ENCODE measurements at places on chromosomes 5 and 9.

DNA sequence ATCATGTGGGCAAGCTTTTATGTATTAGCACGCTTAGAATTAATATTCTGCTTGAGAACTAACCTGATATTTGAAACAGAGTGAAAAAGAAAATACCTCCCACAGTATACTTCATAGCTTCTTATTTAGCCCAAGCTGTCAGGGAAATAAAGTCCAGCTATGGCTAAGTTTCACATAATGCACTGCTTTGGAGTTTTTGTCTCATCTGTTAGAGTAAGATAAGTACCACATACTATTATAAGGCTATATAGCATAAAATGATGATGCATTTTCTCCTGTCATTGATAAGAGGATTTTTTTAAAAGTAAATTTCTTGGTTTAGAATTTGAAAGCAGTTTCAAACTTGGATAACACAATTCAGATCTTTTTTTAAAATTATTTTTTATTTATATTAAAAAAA is 2.4 kb upstream of the ANKDD1B start:
- DNase-seq, result no peak

DNA sequence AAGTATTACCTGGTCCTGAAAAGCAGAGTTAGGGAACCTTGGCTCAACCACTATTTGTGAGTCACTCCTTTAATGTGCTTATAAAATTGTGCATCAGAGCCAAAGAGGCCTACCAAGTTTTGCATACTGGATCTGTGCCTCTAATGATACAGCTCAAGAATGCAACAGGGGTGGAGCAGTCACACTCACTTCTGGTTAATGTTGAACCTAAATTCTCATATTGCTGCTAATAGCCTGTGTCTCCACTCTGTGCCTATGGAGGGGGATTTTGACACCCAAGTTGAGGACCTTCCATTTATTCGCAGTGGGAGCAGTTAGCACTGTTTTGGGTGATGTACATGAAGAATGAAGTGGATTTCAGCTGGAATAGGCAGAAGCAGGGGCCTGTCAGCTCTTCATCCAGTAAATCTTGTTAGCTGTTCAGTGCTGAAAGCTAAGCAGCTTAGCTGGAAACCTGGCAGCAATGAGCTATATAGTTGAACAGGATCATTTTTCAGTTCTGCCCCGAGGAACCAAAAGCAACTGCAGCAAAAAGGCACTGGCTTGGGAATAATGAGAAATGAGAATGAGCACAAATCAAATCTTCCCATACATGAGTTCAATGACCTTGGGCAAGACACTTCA is 9.7 kb downstream of the SH3TC2 start:
- DNase-seq, result no peak

DNA sequence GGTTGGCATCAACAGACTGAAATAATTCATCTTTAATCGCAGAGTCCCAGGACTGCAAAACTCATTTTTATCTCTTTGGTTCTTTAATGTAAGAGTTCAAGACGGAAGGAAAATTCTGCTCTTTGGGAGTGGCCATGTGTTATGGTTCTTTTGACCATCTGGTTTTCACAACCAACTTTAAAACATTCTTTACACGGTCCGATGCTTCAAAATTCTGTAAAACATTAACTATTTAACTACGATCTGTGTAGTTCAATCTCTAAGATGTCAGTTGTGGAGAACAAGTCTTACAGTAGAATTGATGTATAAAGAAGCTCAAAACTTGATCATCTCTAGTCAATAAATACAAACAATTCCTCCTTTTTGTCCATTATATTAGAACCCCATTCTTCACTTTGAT is 83.0 kb downstream of the CMYA5 start:
- DNase-seq, result no peak

- DNase-seq, result no peak
Observed at GRCh38 chr9:106467113-106467864, 395.7 kb upstream of the ZNF462 start.

Data from C1 segment of cervical spinal cord (tissue), 14 donors.